ENCODE measurements at places on chromosomes 1 and 21.

DNA sequence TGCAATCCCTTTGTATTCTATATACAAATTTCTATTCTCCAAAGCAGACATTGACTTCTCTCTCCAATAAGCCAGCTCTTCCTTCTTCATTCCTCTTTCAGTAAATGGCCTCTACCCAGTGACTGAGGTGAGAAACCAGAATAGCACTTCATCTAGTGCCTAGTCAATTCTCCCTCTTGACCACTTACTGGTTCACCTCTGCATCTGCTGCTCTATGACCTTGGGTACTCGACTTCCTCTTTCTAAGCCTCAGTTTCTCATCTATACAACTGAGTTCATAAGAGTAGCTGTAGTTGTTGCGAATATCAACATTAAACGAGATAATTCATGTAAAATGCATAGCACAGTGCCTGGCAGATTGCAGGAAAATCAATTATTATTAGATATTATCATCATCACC, 12.4 kb downstream of the LYST start:
- no peak for DNase-seq

GRCh38 chr1:53835491-53835890, 2.6 kb downstream of the NDC1 start:
- no peak for DNase-seq

- DNase-seq = no peak
Measured at GRCh38 chr1:93025572-93025971, 53.5 kb upstream of the MTF2 start.

DNA sequence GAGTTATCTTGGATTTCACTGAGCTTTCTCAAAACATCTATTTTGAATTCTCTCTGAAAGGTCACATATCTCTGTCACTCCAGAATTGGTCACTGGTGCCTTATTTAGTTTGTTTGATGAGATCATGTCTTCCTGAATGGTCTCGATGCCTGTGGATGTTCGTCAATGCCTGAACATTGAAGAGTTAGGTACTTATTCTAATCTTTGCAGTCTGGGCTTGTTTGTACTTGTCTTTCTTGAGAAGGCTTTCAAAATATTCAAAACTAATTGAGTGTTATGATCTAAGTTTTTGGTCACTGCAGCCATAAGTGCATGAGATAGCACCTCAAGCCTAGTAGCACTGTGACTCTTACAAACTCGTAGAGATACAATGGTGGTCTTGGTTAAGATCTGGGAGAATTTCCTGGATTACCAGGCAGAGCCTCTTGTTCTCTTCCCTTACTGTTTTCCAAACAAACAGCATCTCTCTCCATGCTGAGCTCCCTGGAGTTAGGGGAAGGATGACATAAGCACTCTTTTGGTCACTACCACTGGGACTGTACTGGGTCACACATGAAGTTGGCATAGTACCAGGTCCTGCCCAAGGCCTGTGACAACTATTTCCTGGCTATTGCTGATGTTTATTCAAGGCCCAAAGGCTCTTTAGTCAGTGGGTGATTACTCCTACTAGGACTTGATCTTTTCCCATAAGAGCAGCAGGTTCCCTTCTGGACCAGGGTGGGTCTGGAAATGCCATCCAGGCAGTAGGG, 25.6 kb downstream of the SLC22A15 start:
- DNase-seq = no peak

- no peak for DNase-seq
Measured at GRCh38 chr1:187624812-187625545, 796.2 kb downstream of the PLA2G4A start.

- DNase-seq = no peak
Measured at GRCh38 chr1:46493316-46494032, 3.8 kb downstream of the DMBX1 start.

GRCh38 chr1:241888232-241888631, 40.2 kb downstream of the EXO1 start:
- DNase-seq = no peak

- DNase-seq = no peak
Measured at GRCh38 chr1:197923038-197923437, 5.9 kb downstream of the LHX9 start.

GRCh38 chr1:160844447-160845232, 18.0 kb downstream of the CD244 start:
- no peak for DNase-seq

DNA sequence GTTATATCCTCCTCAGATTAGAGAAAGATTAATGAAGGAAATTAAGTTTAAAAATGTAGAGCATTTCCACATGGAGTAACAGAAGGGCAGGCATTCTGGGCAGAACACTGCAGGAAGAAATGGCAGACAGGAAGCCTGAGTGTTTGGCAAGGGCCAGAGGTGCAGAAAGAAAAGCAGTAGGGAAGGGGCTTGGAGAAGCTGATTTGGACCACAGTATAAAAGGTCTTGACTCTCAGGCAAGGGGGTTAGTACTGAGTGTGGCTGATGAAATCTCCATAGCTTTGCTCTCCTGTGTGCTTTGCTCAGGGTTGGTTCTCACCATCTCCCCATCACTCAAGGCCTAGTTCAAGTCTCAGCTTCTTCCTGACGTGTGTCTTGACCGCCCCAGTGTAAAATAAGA, 80.2 kb downstream of the SLC45A1 start:
- DNase-seq = no peak

DNA sequence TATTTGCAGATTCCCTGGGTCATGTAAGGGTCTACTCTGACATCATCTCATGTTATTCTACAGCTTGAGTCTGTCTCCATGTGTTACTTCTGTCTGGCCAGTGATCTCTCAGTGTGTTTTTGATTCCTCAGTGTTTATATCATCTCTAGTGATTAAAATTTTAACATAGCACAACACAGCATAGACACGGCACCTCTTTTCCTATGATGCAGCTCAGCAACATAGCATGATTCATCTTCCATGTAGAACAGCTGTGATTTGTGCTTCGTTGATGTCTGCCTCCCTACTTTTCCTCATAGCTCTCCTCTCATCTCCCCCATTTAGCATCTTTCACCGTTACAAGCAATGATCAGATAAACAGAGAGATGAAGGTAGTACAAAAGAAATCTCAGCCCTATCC, 163.9 kb upstream of the DPT start:
- no peak for DNase-seq

DNA sequence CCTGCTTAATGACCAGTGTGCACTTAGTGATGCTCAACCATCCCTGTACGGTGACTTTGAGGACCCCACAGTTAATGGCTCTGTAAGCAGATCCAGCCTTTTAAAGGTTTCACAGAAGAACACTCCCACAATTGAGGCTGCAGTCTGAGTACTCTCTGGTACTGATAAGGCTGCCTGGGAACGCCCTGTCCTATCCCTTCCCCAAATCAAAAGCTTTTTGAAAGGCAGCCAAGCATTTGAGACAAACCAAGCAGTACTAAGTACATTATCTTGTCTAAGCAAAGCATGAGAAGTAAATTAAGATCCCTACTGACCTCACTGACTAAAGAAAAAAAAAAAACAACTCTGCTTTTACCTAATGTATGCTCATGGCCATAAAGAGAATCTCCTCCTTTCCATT, 60.7 kb downstream of the SH3GLB1 start:
- no peak for DNase-seq

- no peak for DNase-seq
Measured at GRCh38 chr1:56081173-56081572, 498.2 kb downstream of the PLPP3 start.

DNA sequence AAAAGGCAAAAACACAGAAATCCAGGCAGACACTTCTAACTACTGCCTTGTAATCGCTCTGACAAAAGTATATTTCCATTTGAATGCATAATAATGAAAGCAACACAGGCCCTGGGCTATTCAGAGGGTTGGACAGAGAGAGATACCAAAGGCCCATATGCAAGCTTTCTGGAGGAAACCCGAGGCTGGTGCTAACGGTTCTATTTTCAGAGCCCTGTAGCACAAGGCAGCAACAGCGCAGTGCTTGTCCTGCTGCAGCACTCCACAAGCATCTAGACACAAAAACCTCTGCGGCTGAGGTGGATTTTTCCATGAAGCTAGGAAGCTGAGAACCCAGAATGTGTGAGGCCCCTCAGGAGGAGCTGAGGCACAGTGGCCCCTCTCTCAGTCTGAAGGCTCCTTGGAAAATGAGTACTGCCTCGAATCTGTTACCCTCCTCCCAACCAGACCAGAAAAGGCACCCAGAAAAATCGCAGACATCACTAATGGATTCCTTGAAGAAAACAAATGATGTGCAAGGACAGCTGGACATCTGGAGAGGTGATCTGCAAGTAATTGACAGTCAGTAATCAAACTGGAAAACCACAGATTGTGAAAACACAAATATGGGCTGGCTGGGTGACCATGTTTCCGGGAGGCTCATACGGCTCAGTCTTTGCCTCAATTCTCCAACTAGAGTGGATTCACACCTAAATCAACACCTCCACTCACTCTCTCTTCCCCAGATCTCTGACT, 54.0 kb downstream of the COLGALT2 start:
- no peak for DNase-seq
